Stimulated activated CD4-positive, alpha-beta T cell treated with anti-CD3 and anti-CD28 coated beads, TNF-alpha, amount 100 ng/mL, for 1 hour (primary cell): ENCODE measurements at places on chromosomes 5 and 9.

DNA sequence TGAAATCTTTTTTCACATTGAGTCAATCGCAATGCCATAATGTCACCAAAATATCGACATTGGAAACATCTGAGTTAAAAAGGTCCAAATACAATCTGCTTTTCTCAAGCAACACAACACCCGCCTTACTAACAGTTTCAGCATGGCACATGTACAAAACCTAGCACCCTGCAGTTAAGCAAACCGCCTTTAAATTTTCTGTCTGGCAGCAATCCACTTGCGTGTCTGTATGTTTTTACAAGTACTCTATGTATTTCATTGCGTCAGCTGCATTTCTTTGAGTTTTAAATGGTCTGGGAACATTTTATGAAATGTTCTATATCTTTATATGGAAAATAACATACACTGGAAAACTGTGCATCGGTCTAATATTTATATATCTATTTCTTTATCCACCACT lies 134.6 kb downstream of the DENND1A start:
- no peak for DNase-seq

DNA sequence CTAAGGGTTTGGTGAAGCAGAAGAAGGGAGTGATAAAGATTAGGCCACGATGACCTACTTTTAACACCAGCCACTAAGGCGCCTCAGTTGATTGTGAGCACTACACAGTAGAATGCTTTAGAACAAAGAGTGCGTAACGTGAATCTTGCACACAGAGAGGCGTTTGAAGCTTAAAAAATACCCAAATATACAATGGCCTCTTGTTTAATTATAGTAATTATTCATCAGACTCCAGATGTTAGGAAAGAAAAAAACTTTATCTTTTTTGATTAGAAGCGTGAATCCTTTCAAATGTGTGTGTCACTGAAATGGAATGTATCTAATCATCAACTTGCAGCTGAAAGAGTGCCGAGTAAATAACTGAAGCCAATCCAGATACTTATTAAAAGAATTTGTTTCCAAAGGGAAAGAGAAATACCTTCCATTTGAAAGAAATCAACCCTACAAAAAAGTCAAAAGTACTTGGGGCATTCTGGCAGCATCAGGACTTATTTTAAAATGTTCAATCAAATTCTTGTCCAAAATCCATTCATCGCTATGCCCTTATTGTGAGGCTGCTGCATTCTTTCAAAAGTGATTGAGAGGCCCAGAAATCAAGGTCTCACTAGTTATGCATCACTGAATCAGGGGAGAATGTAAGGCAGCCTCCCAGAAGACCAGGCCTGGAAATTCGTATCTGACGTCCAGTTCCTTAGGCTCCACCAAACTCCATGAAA lies 337.5 kb downstream of the ZNF608 start:
- no peak for DNase-seq

GRCh38 chr5:126394211-126394788 lies 28.9 kb upstream of the GRAMD2B start:
- no peak for DNase-seq

- no peak for DNase-seq
Measured at GRCh38 chr5:56624751-56625150, 190.6 kb upstream of the MAP3K1 start.
